ENCODE measurements at places on chromosomes 7 and 10. TPM values are rescaled to one million over a fixed set of nuclear protein-coding genes. Genes with fewer than 3 reads are reported as not detected.

PLCE1 gene
- total RNA-seq = 0.59 TPM

TAS2R41 gene
- total RNA-seq = not detected

ORC5 gene
- 28.7 TPM for total RNA-seq

C10orf71 gene
- total RNA-seq = not detected

SLC39A12 gene
- not detected for total RNA-seq

TEX47 gene
- not detected for total RNA-seq

WEE2 gene
- total RNA-seq = not detected

AASS gene
- 33.2 TPM for total RNA-seq

HECW1 gene
- total RNA-seq = 3.9 TPM

CDH23 gene
- total RNA-seq = 0.20 TPM

PDE6C gene
- total RNA-seq = not detected

MAGI2 gene
- total RNA-seq = 10.8 TPM

GLUD1 gene
- total RNA-seq = 324 TPM

TMEM236 gene
- under 0.01 TPM for total RNA-seq

PON1 gene
- total RNA-seq = not detected

NPFFR1 gene
- total RNA-seq = not detected

CHAT gene
- total RNA-seq = not detected

PVRIG gene
- total RNA-seq = not detected

RBM20 gene
- not detected for total RNA-seq

SDHAF3 gene
- total RNA-seq = 17.4 TPM

LDB3 gene
- under 0.01 TPM for total RNA-seq

VAX1 gene
- not detected for total RNA-seq

ATRNL1 gene
- total RNA-seq = not detected

LRIT1 gene
- not detected for total RNA-seq

MINPP1 gene
- 29.1 TPM for total RNA-seq

DNAJC12 gene
- total RNA-seq = 2.7 TPM

CDK1 gene
- 50.6 TPM for total RNA-seq

KAZALD1 gene
- total RNA-seq = 11.9 TPM

AFAP1L2 gene
- under 0.01 TPM for total RNA-seq

ADAMTS14 gene
- total RNA-seq = 2.6 TPM

SLC18A3 gene
- not detected for total RNA-seq

EPO gene
- not detected for total RNA-seq

TAS2R3 gene
- total RNA-seq = 1.8 TPM

CFAP70 gene
- 0.39 TPM for total RNA-seq

NRG3 gene
- total RNA-seq = not detected

ACSM6 gene
- total RNA-seq = not detected

TRIM50 gene
- total RNA-seq = not detected

GNG11 gene
- total RNA-seq = 74.1 TPM

ADAM8 gene
- 0.73 TPM for total RNA-seq

PNLIPRP2 gene
- total RNA-seq = not detected

CDHR1 gene
- 0.20 TPM for total RNA-seq

ITIH5 gene
- total RNA-seq = 0.20 TPM

SPDYE9 gene
- total RNA-seq = not detected

ITGB1 gene
- total RNA-seq = 981 TPM

HOGA1 gene
- 2.5 TPM for total RNA-seq

TMEM270 gene
- not detected for total RNA-seq

PALD1 gene
- 0.20 TPM for total RNA-seq

VDAC2 gene
- total RNA-seq = 165 TPM

SOSTDC1 gene
- not detected for total RNA-seq

RPA3 gene
- 41.2 TPM for total RNA-seq

SRGN gene
- total RNA-seq = 49.1 TPM

INMT gene
- 7.0 TPM for total RNA-seq

PCDH15 gene
- not detected for total RNA-seq
